ENCODE measurements at places on chromosomes 16 and 17.

DNA sequence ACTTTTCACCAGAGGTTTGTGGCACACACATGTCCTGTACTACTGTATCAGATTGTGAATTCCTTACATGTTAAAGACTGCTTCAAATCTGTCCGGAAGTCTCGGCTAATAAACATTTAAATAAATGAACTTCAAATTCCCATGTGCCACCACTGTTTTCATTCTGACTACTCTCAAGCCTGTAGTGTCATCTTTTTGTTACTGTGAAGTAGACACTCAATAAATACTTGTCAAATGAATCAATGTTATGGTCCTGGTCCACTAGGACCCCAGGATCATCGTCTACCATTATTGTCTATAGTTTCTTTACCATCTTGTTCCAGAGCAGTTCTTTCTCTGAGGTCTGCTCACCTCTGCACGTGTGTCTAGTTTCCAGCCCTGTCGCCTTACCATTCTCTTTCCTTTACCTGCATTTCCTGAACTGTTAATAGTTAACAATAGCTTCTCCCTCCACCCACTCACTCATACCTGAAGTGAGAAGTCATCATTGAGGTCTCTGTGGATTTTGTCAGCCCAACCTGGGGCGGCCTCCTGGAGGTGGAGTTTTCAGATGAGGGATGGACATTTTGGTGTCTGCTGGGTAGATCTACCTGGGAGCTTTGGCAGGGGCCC, 333.0 kb downstream of the SEC14L1 start:
- peak; percentile 63 for DNase-seq

DNA sequence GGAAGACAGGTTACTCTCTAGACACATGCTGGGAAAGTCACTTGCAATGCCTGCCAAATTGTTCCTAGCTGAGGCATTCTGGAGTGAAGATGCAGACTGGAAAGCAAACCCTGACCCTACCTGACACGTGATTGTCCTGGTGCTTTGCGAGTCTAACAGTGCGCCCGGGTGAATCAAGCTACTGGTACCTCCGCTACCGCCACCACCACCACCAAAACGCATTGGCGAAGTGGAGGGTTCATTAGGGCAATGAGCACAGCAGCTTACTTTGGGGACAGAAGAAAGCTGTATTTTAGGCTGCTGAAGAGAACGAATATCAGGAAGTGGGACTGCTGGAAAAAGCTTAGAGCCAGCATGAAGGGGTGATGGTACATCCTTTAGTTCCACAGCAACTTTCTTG, 7.0 kb downstream of the MARF1 start:
- no peak for DNase-seq

DNA sequence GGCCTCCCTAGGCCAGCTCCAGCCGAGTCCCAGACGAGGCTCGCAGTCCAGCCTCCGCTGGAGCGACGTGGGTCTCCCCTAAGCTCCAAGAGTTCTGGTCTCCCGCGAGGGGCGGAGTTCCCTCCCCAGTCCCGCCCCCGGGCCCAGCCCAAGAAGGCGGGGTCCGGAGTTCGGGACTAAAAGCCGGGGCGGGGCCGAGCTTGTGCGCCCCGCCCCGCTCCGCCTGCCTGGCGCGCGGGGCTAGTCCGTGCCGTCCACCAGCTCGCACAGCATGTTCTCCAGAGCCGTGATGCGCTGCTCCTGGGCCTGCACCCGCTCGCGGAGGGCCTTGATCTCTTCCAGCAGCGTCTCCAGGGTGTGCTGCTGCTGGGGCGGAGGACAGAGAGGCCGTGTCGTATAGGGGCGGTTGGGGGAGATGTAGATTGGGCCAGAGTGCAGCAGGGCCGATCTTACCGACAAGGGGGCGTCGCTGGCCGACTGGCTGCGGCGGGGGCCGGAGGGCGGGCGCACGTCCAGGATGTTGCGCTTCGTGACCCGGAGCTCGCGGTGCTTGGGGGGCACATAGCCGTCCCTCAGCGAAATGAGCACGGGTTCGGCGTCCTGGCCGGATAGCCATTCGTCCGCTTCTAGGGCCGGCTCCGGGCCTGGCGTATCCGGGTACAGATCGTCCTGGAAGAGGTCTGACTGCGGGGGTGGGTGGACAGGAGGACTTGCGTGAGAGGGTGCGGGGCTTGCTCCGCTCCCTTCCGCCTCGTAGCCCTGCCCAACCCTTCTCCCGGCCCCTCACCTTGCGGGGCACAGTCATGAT, 7.0 kb downstream of the CORO6 start:
- peak; percentile 87 for DNase-seq

DNA sequence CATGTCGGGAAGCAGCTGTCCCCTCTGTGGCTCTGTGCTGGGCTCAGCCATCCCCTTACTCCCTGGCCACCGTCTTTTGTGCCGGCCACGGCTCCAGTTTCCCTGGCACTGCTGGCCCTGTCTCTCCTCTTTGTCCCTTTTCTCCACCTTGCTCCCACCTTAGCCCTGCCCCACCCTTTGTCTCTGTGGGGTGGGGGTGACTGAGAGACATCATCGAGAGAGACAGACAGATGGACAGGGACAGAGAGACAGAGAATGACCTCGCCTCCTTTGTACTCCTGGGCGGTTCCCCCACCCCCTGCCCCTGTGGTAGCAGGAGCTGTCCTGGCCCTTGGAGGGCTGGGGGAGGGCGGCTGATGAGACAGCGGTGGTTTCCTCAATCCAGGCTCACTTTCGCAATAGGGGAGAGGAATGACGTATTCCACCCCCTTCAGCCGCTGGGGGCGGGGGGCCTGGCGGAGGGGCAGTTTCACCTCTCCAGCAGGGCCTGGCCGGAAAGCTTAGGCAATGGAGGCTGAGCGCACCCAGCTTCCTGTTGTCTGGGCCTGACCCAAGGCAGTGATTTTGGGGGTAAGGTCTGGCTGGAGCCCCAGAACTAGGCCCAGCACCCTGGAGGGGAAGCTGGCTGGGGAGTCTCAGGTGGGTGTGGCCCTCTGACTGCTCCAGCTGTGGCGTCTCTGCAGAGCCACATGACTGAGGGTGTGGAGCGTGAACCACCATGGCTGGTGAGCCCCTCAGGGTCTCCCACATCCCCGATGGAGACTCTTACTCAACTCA, 7.3 kb downstream of the FMNL1 start:
- DNase-seq, result peak; percentile 94

DNA sequence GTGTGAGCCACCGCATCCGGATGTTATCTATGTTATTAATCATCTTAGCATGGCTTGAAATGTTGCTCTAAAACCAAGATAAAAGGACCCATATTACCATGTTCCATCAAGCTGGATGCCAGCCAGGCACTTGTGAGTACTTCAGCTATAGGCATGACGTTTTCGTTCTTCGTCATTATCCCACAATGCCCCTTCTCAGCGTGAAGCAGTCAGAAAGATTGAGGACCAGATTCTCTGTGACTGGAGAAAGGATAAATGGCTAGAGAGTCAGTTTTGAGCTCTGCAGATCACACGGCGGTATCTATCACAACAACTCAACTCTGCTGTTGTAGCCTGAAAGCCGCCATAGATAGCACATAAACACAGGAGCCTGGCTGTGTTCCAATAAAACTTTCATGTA, 29.8 kb upstream of the LCMT1 start:
- DNase-seq, result no peak

GRCh38 chr16:7843261-7843660, 510.6 kb downstream of the RBFOX1 start:
- no peak for DNase-seq

GRCh38 chr16:86755571-86756006, 177.2 kb downstream of the FOXL1 start:
- DNase-seq, result no peak

- DNase-seq, result no peak
Measured at GRCh38 chr17:74147056-74147835, 56.2 kb upstream of the RPL38 start.

GRCh38 chr17:40315678-40316570, 6.9 kb downstream of the RARA start:
- DNase-seq, result no peak

GRCh38 chr16:3295783-3296182, 9.4 kb downstream of the TIGD7 start:
- DNase-seq, result no peak

GRCh38 chr16:2912330-2913199, 834 bp downstream of the FLYWCH1 start:
- DNase-seq, result peak; percentile 21

DNA sequence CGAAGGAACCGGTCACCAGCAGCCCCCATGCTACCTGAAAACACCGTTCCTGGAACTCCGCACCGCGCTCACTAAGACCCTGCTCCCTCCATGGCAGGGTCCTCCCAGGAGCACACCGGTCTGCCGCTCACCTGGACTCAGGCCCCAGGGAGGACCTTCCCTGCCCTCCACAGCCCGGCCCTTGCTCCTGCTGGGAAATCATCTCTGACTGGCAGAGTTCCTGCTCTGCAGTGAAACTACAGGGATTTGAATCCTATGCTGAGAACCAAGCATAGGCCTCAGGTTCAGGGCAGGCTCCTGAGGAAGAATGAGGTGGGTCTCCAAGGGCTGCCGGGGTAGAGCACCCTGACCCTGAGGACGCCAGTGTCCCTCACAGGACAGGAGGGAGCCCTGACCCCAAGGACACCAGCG, 88.5 kb downstream of the KCNJ12 start:
- no peak for DNase-seq

- DNase-seq, result no peak
Measured at GRCh38 chr17:76877437-76877836, 9.2 kb downstream of the MGAT5B start.

DNA sequence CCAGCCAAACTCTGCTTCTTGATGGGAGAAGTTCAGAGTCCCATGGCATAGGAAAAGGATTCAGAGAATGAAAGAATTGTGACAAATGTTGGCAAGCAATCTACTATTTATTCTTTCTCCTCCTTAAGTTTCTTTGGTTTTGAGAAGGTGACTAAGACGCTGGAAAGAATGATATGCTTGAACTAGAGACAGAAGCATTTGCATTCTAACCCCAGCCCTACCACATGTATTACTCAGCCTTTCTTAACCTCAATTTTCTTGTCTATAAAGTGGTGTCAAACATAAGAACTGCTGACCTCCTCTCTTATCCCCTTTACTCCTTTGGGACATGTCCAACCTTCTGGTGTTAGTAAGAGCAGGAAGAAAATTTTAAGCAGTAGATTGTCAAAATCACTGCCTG, 124.7 kb downstream of the HS3ST2 start:
- no peak for DNase-seq

GRCh38 chr16:8847145-8847544, 21.7 kb downstream of the CARHSP1 start:
- no peak for DNase-seq

- DNase-seq, result peak; percentile 57
Measured at GRCh38 chr17:59311051-59311468, 20.4 kb upstream of the YPEL2 start.

DNA sequence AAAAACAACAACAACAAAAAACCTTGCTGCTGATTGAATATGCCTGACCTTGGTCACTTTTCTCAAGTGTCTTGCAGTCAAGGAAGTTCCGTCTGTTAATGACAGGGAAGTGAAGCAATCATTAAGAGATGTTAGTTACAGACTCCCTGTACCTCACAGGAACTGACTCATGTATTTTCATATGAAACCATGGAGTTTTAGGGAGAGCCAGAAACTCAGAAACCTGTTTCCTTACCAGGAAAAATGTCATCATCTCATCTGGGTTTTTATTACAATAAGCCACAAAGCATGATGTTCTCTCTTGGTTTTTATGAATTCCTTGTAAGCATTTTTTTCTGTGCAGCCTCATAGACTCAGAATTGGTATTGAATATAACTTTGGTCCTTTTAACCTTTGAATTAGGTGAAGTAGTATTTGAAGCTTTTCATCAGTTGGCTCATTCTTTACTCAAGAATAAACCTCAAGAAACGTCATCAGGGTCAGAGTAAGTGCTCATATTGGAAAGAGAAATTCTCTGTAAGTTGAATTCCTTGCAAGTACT, 10.3 kb downstream of the LYRM1 start:
- peak; percentile 70 for DNase-seq

GRCh38 chr17:8081876-8082275, 5.6 kb downstream of the ALOX12B start:
- no peak for DNase-seq

DNA sequence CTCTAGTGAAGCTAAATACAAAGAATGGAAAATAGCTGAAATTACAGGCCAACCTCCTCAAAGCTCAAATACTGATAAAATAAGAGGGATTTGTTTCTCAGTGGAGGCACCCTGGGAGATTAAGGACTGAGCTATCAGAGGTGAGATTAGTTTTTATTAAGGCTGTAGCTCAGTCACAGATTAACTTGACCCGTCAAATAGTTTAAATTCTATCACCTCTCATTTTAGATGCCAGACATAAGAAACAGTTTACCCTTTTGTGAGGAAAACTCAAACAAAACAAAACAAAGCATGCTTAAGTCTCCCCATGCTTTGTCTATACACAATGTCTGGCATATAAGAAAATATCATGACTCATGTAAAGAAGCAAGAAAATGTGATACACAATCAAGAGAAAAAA, 208.3 kb upstream of the PMFBP1 start:
- no peak for DNase-seq

DNA sequence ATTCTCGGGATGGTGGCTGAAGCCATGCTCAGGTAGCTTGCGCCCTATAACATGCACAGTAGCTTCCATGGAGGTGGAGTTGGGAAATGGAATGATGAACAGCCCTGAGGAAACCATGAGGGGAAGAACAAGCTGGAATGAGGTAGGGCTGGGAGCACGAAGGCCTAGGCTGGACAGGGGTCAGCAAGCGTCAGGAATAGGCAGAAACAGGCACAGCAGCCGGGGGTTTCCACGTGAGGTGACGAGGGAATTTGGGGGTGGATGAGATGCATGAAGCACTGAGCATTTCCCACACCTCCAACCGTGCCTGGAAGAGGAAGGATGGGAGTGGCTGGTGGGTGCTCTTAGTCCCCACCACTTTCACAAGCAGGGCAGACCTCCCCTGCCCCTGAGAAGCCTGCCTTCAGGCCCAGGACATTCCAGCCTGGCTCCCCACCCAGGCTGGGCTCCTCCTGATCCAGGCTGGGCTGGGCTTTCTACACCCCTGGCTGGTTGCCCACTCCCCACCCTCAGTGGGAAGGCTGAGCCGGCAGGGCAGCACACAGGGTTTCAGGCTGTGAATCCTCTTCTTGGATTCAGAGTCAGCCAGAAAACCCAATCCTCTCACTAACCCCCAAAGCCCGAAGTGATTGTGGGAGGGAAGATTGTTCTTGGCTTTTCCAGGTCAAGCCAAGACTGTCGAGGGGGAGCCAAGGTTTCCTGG, 21.9 kb downstream of the PLEKHG4 start:
- DNase-seq, result no peak

GRCh38 chr17:45575126-45575885, 84.8 kb upstream of the PLEKHM1 start:
- DNase-seq, result no peak

DNA sequence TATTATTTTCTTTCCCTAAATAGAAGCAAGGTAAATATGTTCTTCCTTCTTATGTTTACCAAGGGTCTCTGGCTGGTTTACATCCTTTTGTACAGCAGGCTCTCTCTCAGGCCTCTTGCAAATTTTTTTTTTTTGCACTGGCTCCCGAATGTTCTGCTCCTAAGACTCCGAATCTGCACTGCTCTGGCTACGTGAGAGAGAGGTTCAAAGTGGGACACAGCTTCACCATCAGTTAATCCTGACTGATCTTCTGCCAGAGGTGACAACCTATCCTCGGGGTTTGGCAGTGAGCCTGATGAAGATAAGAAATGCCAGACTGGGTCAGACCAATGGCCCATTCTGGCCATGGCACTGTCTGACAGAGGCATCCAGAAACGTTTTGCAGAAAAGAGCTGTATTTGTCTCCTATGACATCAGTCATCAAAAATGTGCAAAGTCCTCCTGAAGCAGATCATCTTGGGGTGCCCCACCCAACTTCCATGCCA, 136.9 kb downstream of the GRIN2A start:
- DNase-seq, result no peak

- DNase-seq, result no peak
Measured at GRCh38 chr17:6477831-6478383, 33.7 kb downstream of the PIMREG start.

Measured in RWPE1 (cell line).